ENCODE measurements at places on chromosomes 3 and 15. TPM values are rescaled to one million over a fixed set of nuclear protein-coding genes. Genes with fewer than 3 reads are reported as not detected.

Gene HRH1
- total RNA-seq: 30.1 TPM

Gene SHC4
- 61.8 TPM for total RNA-seq

Gene SLC15A2
- total RNA-seq: 0.92 TPM

Gene ZIC4
- 10.2 TPM for total RNA-seq

DNA sequence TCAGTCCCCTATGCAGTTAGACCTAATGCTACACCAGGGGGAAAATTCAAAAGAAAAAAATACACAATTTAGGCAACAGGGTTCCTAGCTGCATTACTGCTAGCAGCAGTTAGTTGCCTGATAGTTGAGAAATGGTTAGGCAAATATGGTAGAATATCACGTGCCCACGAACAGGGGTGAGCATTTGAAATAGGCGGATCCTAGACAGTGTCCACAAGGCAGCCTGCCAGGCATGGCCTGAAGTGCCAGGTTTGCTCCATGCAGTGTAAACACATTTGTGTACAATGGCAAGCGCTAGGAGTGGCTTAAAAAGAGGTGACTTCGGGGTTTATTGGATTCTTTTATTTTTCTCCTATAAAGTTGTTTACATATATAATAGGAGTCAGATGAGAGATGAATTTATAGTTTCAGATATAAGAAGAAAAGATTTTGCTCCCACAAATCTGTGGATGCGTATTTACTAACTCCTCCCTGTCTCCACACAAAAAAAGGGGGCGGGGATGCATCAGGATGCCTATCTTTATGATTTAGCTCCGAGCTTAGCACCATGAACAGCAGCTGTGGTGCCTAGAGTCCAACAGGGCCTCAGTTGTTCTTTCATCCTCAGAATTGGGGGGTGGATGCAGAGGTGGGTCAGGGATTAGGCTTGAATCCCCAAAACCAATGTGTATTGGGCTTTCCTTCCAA lies 3.9 kb upstream of the TGM4 start:
- H3K36me3 ChIP-seq: peaks cover 9% of the 10 kb centered on the region
- peaks cover 5% of the 10 kb centered on the region for H3K4me1 ChIP-seq
- H3K27ac ChIP-seq: no peak overlapping the region
- no peak for DNase-seq
- H3K4me3 ChIP-seq: no peak overlapping the region

GRCh38 chr3:126167566-126167965 lies 12.8 kb downstream of the ALDH1L1 start:
- DNase-seq: no peak
- H3K4me1 ChIP-seq: no peaks in the 10 kb centered on the region
- no peak overlapping the region for H3K4me3 ChIP-seq
- H3K27ac ChIP-seq: no peak overlapping the region

- peaks cover 56% of the 10 kb centered on the region for H3K4me1 ChIP-seq
- no peak overlapping the region for H3K4me3 ChIP-seq
These were observed 12.2 kb downstream of the RTP1 start for GRCh38 chr3:187209491-187209890.

DNA sequence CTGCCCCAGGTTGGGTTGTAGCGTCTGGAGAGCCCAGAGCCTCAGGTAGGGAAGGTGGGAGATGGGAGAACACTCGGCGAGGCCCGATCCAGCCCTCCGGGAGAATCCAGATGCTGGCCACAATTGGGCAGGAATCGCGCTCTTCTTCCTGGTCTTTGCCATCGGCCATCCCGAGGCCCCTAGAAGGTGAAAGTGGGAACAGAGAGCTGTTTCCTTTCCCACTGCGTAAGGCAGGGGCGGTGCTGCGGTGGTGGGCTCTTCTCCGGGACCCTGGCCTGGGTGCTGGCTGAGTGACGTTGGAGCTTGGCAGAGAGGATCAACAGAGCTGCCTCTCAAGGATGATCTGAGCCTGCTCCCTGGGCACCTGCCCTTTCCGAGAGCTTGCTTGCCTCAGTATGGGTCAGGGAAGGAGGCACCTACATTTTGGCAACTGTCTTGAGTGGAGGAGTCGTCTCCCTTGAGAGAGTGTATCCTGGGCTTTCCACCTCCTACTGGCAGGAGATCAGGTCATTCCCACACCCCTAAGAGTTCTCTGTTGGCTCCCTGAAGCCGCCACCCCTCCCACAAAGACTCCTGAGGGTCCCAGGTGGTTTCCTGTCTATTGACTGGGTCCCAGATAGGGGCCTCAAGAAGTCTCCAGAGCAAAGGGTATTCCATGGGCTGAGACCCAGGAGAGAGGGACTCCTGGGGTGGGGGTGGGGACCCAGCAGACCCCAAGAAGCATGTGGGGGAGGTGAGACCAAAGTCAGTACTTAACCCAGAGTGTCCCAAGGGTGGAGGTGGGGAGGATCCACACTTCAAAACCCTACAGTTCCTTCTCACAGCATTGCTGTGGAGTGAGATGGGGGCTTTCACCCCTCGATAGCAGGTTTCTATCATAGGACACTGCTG lies 1.6 kb downstream of the C15orf39 start:
- H3K27me3 ChIP-seq: peaks cover 2% of the 10 kb centered on the region
- peaks cover 34% of the 10 kb centered on the region for H3K4me1 ChIP-seq
- H3K27ac ChIP-seq: peak overlapping the region; percentile 97
- peak overlapping the region; percentile 83 for H3K4me3 ChIP-seq
- DNase-seq: no peak
- H3K36me3 ChIP-seq: peaks cover 4% of the 10 kb centered on the region

DNA sequence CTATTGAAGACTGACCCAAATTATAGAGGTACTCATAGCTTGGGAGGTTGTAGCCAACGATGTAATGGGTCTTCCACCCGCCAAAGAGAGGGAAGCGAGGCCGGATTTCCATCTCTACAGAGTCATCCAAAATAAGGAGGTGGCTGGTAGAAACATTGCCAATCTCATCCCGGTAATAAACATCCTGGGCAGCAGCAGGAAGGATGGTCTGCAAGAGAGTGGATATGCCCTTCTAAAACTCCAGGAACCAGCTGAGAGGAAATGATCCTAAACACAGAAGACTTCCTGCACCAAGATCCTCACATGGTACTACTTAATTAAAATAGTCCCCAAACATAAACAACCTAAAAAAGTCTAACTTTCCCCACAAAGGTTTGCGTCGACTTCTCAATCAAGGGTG lies 20.7 kb downstream of the RPN1 start:
- no peak overlapping the region for H3K4me3 ChIP-seq
- no peak for DNase-seq
- peaks cover under 1% of the 10 kb centered on the region for H3K4me1 ChIP-seq
- no peaks in the 10 kb centered on the region for H3K27me3 ChIP-seq
- peaks cover 36% of the 10 kb centered on the region for H3K36me3 ChIP-seq

- H3K27ac ChIP-seq: peak overlapping the region; percentile 81
- H3K27me3 ChIP-seq: no peaks in the 10 kb centered on the region
- DNase-seq: no peak
These were observed 89.6 kb downstream of the FILIP1L start for GRCh38 chr3:100024520-100025303.

DNA sequence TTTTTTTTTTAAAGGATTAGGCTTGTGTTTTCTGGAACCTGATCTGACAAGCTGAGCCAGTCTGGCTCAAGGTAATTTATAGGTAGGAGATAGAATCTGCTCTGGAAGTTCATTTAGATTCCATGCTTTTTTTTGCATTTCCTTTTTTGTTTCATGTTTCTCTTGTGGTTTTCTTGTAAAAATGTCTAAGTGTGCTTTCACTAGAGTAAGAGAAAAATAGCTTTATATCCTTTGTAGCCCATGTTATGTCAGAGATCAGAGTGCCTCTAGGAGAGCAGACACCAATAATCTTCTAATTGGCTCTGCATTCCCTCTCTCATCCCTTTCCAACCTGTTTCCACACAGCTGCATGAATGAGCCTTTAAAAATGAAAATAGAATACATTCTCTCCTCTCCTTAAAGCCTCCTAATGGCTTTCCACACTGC lies 389.8 kb upstream of the KCNMB2 start:
- no peak overlapping the region for H3K4me3 ChIP-seq
- no peaks in the 10 kb centered on the region for H3K36me3 ChIP-seq
- peaks cover 7% of the 10 kb centered on the region for H3K4me1 ChIP-seq
- no peak for DNase-seq

All from chondrocyte (in vitro differentiated cells).